ENCODE measurements at places on chromosomes 7 and 10.

DNA sequence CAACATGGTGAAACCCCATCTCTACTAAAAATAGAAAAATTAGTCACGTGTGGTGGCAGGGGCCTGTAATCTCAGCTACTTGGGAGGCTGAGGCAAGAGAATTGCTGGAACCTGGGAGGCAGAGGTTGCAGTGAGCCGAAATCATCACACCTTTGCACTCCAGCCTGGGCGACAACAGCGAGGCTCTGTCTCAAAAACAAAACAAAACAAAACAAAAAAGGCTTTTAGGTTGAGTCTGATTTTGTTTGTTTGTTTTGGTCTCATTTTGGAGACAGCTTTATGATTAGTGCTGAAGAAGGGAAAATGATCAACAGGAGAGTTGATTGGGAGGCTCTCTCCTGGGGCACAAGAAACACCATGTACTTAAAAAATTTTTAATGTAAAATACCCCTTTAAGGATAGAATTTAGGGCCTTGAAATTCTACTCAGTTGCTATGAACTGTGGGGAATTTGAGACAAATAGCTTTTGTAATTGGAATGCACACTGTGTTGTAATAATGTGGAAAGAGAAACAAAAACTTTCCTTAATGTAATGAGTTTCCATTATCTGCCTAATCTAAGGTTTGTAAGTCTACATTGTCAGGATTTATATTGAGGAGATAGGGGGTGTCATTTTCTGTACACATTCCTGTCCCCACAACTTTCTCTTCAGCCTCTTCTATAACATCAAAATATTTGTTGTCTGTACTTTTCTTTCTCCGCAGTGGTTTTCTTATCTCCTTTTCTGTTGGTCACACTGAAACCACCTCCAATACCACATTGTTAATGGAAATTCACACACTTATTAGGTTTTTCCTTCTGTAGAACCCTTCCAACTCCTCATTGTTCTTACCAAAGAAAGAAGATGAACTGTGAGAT is 41.3 kb downstream of the ARID5B start:
- DNase-seq = no peak

- DNase-seq = no peak
Observed at GRCh38 chr10:119281581-119282071, 74.3 kb downstream of the GRK5 start.

- DNase-seq = no peak
Observed at GRCh38 chr7:16847381-16847860, 34.4 kb downstream of the AGR3 start.

DNA sequence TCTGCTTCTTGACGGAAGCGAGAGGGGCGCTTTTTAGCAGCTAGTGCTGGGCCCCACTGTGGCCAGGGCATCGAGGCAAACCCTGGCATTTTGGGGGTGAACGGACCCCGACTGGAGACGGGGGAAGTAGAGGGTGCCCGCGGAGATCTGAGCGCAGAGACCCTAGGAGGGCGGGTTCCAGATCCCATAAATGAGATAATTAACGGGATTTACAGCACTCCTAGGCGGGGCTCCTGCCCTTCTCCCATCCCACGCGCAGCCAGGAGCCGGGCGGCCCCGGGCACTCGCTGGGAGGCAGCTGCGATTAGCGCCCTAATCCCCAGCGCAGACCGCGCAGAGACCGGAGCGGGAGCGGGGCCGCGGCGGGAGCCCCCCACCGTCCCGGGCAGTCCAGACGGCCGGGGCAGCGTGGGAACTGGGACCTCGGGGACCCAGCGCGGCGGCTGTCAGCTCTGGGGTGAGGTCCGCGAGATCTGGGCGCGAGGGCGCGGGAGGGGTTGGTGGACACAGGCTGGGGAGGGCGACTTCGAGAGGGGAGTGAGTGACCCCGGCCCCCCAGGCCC is 735 bp downstream of the JCAD start:
- no peak for DNase-seq

- no peak for DNase-seq
Observed at GRCh38 chr10:1732564-1732996, 4.7 kb downstream of the ADARB2 start.

GRCh38 chr7:68805159-68805558 is 793.1 kb upstream of the AUTS2 start:
- DNase-seq = no peak

- no peak for DNase-seq
Observed at GRCh38 chr7:46244757-46245156, 323.7 kb upstream of the IGFBP3 start.

DNA sequence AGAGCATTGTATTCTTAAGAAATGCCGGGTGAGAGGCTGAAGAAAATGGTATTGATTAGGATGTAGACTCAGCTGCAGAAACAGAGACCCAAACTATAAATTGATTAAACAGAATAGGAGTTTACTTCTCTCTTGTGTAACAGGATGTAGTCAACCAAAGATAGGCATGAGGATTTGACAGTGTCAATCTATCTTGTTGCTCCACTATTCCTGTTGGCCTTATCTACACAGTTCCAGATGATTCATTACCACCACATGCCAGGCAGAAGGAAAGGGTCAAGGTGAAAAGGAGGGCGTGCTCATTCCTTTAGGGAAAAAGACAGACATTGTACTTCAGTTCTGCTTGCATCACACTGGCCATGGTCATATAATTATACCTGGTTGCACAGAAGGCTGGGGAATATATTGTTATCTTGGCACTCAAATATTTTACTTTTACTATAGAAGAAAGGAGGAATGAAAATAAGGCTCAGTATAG is 11.9 kb upstream of the DMTF1 start:
- peak; percentile 52 for DNase-seq

- DNase-seq = no peak
Observed at GRCh38 chr7:24721481-24722001, 35.7 kb downstream of the GSDME start.

DNA sequence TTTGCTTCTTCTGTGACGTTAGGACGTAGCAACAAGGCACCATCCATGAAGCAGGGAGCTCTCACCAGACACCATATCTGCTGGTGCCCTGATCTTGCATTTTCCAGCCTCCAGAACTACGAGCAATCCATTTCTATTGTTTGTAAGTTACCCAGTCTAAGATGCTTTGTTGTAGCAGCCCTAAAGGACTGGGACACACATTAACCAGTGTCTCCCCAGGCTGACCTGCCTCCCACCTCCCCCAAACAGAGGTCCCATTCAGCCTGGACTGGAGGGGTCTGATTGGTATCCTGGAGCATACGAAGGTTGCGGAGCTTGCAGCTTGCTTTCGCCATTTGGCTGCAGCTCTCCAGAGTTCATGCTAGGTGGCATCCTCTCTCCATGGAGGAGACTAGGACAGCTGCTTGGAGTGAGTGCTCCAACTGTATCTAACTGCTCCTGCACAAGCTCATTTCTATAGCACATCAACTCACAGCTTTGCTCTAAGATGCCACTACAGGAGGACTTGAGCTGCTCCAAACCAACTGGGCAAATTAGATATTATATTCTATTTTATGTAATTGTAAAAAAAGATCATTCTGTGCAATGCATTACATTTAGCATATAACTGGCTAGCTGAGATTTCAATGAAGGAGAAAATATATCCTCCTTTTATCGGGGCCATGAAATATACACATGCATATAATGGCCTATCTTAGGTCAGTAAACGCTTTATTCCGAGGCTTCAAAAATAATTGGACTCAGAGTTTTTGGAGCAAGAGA is 8.0 kb upstream of the GRK5 start:
- peak; percentile 58 for DNase-seq

- DNase-seq = no peak
Observed at GRCh38 chr7:157444843-157445135, 108.0 kb downstream of the DNAJB6 start.

DNA sequence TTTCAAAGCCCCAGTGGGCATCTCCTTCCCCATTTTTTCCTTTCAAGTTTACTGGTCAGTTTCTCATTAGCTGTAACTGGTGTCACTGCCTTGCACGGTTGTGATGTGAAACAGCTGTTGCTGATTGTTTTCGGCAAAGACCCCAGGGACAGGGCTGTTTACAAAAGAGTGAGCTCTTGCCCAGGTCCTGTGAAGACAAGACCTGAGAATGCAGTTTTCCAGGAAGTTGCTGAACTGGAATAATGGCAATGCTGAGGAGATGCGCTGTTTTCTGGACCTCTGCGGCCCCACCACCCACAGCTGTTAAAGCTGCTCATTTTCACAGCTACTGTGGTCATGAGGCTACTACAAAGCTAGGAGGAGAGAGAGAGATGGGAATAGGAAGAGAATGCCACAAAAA is 116.6 kb upstream of the RSU1 start:
- no peak for DNase-seq

DNA sequence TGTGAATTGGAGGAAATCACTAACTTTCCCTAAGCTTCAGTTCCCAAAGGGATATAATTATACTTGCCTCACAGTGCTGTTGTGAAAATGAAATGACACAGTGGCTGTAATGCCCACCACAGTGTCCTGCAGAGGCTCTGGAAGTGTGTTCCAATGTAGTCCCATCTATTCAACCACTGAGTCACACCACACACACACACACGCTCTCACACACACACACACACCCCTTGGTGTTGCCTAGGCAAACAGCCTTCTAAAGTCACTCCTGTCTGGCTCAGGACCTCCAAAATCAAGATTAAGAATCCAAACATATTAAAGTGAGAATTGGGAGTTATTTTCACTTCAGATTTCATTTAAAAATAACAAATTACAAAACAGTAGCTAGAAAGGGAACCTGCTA is 73.3 kb downstream of the NRCAM start:
- DNase-seq = no peak
